ENCODE measurements at places on chromosomes 7 and 10. TPM values are rescaled to one million over a fixed set of nuclear protein-coding genes. Genes with fewer than 3 reads are reported as not detected.

DNA sequence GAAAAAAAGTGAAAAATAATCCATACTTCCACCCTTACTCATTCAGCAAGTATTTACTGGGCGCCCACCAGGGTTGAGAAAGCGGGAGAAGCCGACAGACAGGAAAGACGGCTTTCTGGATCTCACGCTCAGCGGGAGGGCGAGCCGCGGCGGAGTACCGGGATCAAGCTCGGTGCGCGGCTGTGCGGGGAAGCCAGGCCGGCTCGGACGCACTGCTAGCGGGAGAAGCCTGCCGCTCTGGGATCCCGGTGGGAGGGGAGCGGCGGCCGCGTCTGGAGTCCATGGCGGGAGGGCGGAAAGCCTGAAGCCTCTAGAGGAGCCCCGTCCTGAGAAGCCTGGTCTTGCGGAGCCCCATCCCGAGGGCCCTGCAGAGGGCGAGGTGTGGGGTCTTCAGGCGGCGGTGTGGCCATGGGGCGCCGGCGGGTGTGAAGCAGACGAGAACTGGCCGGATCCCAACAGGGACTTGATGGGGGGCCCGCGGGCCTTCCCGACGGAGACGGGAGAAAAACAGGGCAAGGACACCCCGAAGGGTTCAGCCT, 82.9 kb downstream of the VIPR2 start:
- DNase-seq, result no peak
- H3K27me3 ChIP-seq, result no peaks in the 10 kb centered on the region
- no peak overlapping the region for H3K27ac ChIP-seq
- no peak overlapping the region for H3K4me3 ChIP-seq
- H3K4me1 ChIP-seq, result no peaks in the 10 kb centered on the region

GRCh38 chr7:1052031-1052818, 7.9 kb downstream of the GPR146 start:
- peak; percentile 82 for DNase-seq
- no peaks in the 10 kb centered on the region for H3K27me3 ChIP-seq
- H3K27ac ChIP-seq, result peak overlapping the region; percentile 61
- no peak overlapping the region for H3K4me3 ChIP-seq
- H3K4me1 ChIP-seq, result peaks cover 83% of the 10 kb centered on the region
- H3K36me3 ChIP-seq, result no peaks in the 10 kb centered on the region

DNA sequence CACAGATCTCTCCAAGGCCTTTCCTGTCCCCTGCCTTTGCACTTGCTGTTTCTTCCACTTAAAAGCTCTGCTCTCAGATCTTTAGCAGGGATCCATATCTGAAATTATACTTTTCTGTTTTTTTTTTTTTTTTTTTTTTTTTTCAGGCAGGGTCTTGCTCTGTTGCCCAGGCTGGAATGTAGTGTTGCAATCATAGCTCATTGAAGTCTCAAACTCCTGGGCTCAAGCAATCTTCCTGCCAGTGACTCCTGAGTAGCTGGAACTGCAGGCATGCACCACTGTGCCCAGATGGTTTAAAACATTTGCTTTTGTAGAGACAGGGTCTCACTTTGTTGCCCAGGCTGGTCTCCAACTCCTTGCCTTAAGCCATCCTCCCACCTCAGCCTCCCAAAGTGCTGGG, 5.0 kb upstream of the TSPAN15 start:
- no peak overlapping the region for H3K4me3 ChIP-seq
- no peaks in the 10 kb centered on the region for H3K27me3 ChIP-seq
- no peaks in the 10 kb centered on the region for H3K36me3 ChIP-seq
- H3K4me1 ChIP-seq, result peaks cover 18% of the 10 kb centered on the region

- DNase-seq, result peak; percentile 15
- no peaks in the 10 kb centered on the region for H3K27me3 ChIP-seq
- H3K27ac ChIP-seq, result no peak overlapping the region
- no peak overlapping the region for H3K4me3 ChIP-seq
- H3K4me1 ChIP-seq, result peaks cover 9% of the 10 kb centered on the region
These were observed 54.3 kb downstream of the BMS1 start for GRCh38 chr10:42836771-42837468.

DNA sequence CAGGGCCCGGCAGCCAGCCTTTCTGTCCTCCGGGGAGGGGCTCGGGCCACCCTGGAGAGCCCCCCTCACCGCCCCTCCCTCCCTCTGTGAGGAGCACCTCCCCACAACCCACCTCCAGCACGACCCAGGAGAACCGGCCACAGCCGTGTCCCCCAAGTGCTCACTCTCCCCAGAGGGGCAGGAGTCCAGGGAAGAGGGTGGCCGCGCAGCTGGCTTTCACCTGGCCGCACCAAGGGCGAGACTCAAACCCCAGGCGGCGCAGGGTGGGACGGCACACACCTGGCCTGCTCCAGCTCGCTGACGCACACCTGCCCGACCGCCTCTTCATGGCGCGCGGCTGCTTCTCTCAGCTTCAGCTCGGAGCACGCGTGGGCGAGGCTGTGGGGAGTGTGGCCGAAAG, 73.4 kb downstream of the CFAP46 start:
- H3K36me3 ChIP-seq, result no peaks in the 10 kb centered on the region
- no peak for DNase-seq
- no peaks in the 10 kb centered on the region for H3K27me3 ChIP-seq
- no peaks in the 10 kb centered on the region for H3K4me1 ChIP-seq

DNA sequence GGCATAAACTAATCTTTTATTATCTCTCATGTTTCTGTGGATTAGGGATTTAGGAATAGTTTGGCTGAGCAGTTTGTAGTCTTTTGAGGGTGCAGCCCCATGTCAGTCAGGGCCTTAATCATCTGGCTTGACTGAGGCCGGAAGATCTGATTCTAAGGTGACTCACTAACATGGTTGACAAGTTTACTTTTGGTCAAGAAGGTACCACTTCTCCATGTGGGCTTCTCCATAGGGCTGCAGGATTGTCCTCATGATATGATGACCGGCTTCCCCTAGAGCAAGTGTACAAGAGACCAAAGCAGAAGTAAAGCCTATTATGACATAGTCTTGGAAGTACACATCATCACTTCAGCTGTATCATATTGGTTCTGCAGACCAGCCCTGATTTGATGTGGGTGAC, 45.9 kb upstream of the OIT3 start:
- no peak overlapping the region for H3K27ac ChIP-seq
- no peak for DNase-seq
- no peak overlapping the region for H3K4me3 ChIP-seq
- H3K4me1 ChIP-seq, result no peaks in the 10 kb centered on the region
- H3K27me3 ChIP-seq, result no peaks in the 10 kb centered on the region
- H3K36me3 ChIP-seq, result no peaks in the 10 kb centered on the region

GRCh38 chr7:114086914-114087652, 168.3 kb upstream of the PPP1R3A start:
- peak overlapping the region; percentile 97 for H3K27ac ChIP-seq
- H3K4me3 ChIP-seq, result peak overlapping the region; percentile 77
- H3K27me3 ChIP-seq, result no peaks in the 10 kb centered on the region
- peaks cover 22% of the 10 kb centered on the region for H3K4me1 ChIP-seq
- H3K36me3 ChIP-seq, result no peaks in the 10 kb centered on the region

Gene AUTS2
- total RNA-seq, result 16.5 TPM

Gene ABCA13
- 10.6 TPM for total RNA-seq

Gene HNRNPH3
- 61.4 TPM for total RNA-seq

Gene HOXA7
- 0.54 TPM for total RNA-seq

Gene SEPTIN14
- not detected for total RNA-seq

Gene HOXA9
- total RNA-seq, result 0.63 TPM

Gene DNAH11
- total RNA-seq, result 29.9 TPM

Gene MACROH2A2
- 7.0 TPM for total RNA-seq

Gene COA1
- 71.7 TPM for total RNA-seq

Gene AKR1B1
- 68.0 TPM for total RNA-seq

Gene KLHL7
- 35.0 TPM for total RNA-seq
